ENCODE measurements at places on chromosomes 6 and 20.

DNA sequence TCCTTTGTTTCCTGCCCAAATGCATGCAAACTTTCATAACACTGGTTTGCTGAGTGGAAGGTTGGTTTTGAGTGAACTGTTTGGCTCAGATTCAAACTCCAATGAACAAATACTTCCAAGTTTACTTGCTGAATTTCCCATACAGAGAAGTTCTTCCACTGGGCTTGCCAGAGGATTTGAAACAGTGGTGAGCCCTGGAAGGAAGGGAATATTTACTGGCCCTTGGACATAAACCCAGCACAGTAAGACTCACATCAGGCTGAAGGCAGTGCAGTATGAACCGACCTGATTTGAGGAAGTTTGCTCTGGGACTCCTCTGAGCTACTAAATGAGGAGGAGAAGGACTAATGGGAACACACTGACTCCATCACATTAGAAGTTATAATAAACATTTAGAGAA lies 3.8 kb downstream of the TRAF3IP2 start:
- peak; percentile 92 for DNase-seq

DNA sequence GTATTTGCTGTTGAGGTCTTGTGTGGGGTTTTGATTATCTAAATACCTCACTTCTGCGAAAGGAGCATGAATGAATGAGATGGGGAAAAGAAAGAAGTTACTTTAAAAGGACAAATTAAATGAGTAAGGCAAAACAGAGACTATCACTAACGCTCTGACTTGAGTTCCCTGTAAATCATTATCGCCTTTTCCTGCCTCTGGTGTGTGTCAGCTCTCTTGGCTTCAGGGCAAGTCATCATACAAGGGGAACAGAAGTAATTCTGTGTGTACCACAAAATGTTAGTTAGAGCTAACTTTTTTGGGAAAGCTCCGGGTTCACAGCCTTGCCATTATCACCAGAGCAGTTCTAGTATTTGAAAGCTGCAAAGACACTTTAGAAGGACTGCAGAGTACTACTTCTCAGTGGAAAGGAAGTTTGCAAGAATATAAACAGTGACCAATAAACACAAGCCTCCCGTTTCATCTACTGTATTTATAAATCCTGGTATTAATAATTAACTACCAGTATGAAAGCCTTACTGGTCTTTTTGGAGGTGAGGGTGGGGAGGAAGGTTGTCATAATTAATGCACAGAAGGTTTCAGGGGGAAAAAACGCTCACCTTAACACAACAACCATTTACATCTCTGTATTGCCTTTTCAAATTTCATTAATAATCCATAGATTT lies 1.2 kb downstream of the DZANK1 start:
- no peak for DNase-seq

- no peak for DNase-seq
These were observed 73.9 kb downstream of the DCDC2 start for GRCh38 chr6:24284006-24284405.

- peak; percentile 97 for DNase-seq
These were observed 58.6 kb downstream of the SYNJ2 start for GRCh38 chr6:158040051-158040803.

GRCh38 chr20:17262786-17263185 lies 35.9 kb downstream of the PCSK2 start:
- DNase-seq = no peak

DNA sequence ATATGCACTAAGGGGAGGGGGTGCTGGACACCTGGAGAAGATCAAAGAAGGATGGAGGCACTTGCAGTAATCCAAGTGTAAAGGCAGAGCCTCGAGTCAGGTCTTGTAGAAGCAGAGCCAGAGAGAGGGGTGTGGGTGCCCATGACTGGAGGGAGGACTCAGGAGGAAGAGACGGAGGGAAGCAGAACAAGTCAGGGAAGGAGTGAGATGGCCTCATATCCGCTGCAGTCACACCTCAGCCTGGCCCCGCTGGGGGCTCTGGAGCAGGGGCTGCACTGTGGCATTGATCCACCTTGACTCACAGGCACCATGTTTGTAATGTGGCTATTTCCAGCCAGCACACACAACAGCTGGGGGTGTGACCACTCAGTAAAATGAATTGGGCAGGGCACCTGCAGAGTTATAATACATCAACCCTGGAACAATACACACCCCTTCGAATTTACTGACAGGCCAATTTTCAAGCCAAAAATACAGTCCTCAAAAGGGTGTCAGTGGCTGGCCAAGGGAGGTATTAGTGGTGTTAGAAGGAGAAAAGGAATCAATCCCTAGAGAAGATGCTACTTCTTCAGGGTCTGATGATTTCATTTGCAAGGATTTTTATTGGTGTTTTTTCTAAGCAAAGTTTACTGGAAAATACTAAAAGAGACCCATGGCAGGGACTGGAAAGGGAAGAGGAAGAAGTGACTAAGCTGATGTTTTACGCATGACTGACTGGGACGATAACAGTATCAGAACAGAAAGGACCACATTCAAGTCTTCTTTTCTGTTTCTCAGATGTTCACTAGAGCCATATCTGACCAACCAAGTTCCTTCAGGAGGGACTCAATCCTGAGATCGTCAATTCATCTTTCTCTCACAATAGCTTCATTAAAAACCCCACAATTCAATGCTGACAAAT lies 18.9 kb upstream of the NXT1 start:
- DNase-seq = no peak

DNA sequence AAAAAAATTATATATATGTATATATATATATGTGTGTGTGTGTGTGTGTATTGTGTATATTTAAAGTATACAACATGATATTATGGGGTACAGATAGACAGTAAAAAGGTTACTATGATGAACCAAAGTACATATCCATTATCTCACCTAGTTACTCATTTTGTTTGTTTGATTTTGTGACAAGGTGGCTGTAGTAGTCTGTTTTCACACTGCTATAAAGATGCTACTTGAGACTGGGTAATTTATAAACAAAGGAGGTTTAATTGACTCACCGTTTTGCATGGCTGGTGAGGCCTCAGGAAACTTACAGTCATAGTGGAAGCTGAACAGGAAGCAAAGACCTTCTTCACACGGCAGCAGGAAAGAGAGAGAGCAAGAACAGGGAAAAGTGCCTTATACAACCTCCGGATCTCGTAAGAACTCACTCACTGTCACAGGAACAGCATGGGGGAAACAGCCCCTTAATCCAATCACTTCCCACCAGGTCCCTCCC lies 30.2 kb upstream of the DACT2 start:
- no peak for DNase-seq

GRCh38 chr6:47197682-47198640 lies 111.7 kb downstream of the TNFRSF21 start:
- DNase-seq = no peak

GRCh38 chr6:46983007-46983411 lies 59.1 kb downstream of the ADGRF1 start:
- DNase-seq = no peak

- DNase-seq = no peak
These were observed 48.6 kb upstream of the PTPRT start for GRCh38 chr20:43238266-43238665.

DNA sequence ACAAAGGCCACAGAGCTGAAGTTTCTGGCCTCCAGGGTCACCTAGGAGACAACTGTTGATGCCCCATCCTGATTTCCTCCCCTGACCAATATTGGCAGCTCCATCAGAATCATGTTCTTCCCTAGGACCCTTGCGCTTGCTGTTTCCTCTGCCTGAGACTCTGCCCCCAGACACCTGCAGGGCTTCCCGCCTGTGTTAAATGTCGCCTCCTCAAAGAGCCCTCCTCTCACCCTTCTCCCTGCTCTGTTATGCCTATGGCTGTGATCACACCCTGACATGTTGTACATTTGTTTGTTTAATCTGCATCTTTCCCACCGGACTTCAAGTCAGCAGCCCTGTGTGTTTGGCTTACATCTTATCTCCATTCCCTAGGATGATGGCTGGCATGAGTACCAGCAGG lies 30.1 kb downstream of the DLGAP4 start:
- DNase-seq = no peak

- DNase-seq = no peak
These were observed 20.4 kb downstream of the DSTN start for GRCh38 chr20:17590245-17590644.

- peak; percentile 72 for DNase-seq
These were observed 110.7 kb upstream of the PHACTR1 start for GRCh38 chr6:12605888-12606345.

DNA sequence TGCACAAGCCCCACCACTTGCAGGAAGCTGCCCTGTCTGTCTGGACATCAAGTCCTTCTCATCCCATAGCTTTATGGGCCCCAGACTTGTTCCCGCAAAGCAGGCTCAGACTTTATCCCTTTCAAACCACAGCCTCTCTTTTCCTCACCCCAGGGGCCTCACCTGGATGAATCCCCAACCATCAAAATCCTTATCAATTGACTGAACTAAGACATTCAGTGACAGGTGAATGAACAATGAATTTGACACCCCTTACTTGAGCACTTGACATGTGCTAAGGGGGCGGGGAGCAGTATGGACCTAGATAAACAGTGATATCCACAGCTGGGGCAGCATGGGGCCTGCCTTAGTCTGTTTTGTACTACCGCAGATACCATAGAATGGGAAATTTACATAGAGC lies 5.0 kb downstream of the RAB44 start:
- no peak for DNase-seq

GRCh38 chr6:105902401-105903031 lies 183.6 kb upstream of the PRDM1 start:
- peak; percentile 88 for DNase-seq

DNA sequence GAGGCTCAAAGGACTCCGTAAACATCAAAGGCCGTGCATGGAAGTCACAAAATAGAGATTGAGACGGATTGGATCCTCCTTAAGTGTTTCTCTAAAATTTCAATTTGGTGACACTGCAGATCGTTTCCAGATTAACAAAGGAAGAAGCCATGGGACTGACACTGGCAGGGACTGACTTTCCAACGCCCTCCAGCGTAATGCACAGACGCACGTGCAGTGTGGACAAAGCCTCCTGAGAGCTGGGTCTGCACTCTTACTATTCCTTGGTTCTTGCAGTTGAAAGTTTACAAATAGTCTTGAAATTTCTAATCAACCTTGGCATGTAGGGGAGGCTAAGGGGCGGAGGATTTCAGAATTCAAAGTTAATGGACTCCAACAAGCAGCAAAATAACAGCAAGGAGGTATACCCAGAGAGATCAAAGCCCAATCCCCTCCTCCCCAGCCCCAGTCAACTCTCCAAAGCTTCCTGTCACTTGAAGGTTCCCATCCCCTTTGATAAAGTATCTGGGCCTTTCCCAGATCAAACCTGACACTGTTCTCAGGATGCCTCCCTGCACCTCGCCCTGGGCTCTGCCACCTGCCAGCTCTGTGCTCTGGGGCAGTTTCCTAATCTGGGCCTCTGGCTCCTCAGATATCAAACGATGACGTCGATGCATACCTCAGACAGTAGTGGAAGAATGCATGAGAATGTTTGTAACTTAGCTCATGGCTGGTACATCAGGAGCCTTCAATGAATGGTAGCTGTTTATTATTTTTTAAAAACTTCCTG lies 106.5 kb upstream of the TRAF3IP2 start:
- DNase-seq = peak; percentile 69

DNA sequence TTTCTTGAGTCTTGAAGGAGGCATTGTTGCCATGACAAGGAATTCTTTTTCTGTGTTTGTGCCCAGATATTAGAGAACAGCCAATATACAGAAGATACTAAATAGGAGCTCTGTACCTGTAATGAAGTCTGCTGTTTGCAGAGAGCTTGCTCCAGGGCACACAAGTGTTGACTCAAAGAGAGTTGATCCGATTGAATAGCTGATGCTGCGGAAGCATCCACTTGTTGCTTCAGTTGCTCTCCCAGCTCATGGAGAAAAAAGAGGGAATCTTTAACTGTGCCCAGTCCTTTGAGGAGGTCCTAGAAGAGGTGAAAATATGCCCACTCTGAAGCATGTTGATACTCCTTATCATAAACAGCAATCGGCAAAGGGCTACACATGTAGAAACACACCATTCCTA lies 411.4 kb downstream of the ESR1 start:
- no peak for DNase-seq

DNA sequence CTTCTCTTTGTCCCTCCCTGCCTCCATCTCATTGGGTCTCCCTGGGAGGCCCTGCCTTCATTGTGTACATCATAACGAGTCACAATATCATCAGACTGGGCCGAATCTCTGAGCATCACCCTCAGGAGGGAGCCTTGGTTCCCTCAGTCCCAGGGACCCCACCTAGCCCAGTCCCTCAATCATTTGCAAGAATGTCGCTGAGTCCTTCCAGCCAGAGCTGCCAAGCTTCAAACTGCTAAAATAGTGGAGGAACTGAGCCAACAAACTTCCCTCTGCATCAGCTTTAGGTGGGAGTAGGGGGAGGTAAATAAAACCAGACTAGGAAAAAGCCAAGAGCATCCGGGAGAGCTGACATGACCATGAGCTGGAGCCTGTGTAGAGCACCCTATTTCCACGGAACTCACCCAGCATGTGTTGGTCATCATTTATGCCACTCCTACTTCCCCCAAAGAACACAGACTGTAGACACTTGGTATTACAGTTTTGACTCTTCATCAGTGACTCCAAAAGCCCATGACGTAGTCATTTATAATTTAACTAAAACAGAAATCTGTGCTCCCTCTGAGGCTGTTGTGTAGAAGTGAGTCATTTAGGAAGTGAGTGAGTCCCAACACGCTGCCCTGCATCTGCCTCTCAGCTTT lies 28.8 kb upstream of the IL17A start:
- DNase-seq = peak; percentile 36

- DNase-seq = peak; percentile 3
These were observed 12.4 kb downstream of the GRM1 start for GRCh38 chr6:146041282-146041681.

DNA sequence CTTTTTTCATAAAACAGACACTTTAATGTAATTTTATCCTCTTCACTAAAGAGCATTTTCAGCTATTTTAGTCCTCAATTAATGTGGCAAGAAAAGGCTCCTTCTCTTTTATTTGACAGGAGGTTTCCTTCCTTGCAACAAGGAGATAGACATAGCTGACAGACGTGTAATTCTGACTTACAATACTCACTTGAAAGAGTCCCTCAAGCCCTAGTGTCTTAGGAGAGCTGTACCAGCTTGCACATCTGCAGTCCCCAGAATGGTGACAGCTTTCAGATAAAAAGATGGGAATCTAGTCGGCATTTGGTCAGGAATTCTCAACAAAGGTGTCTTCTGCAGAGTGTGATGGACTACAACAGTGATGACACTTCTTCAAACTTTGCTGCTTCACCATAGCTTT lies 603.7 kb upstream of the PTCHD4 start:
- no peak for DNase-seq

GRCh38 chr20:61784801-61785566 lies 280.7 kb downstream of the TAF4 start:
- no peak for DNase-seq

DNA sequence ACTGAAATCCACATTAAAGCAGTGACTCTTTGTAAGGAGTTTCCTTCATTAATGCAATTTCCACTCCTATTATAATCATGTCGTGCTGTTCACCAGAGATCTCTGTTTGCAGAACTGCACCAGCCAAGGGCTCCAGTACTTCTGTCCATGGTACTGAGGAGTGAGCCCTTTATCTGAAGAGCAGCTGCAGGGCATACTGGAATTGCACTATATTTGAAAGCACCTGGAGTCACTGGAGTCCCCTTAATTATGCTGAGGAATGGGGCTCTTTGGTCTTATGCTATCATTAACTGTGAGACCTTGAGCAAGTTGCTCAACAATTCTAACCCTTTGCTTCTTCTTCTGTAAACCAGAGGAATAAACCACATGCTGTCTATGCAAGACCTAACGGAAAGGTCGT lies 61.7 kb upstream of the NUP153 start:
- DNase-seq = peak; percentile 25

Data from fibroblast of upper back skin (primary cell).